Smooth muscle cell of trachea (primary cell): ENCODE measurements at places on chromosomes 7 and 10. TPM values are rescaled to one million over a fixed set of nuclear protein-coding genes. Genes with fewer than 3 reads are reported as not detected.

STEAP2 gene
- total RNA-seq, result 37.7 and 48.5 TPM in 2 replicates

ASL gene
- total RNA-seq, result 35.1 and 59.9 TPM in 2 replicates

TWIST1 gene
- 76.5 and 118 TPM in 2 replicates for total RNA-seq

TPST1 gene
- 94.5 and 154 TPM in 2 replicates for total RNA-seq

OPALIN gene
- not detected in 2 replicates for total RNA-seq

TSPAN12 gene
- 0.73 and 1.5 TPM in 2 replicates for total RNA-seq

SSC4D gene
- total RNA-seq, result 0.33 and 0.73 TPM in 2 replicates

MYH16 gene
- total RNA-seq, result not detected in 2 replicates

RAPGEF5 gene
- total RNA-seq, result 1.3 and 1.6 TPM in 2 replicates

GDF10 gene
- 44.9 and 178 TPM in 2 replicates for total RNA-seq

PON1 gene
- not detected in 2 replicates for total RNA-seq

GSTO2 gene
- 3.8 and 7.9 TPM in 2 replicates for total RNA-seq

SHTN1 gene
- total RNA-seq, result 0.99 and 3.2 TPM in 2 replicates

KIF5B gene
- 99.1 and 145 TPM in 2 replicates for total RNA-seq
